ENCODE measurements at places on chromosomes 16 and 17.

- no peak for DNase-seq
Observed at GRCh38 chr17:13403982-13404946, 197.5 kb downstream of the HS3ST3A1 start.

DNA sequence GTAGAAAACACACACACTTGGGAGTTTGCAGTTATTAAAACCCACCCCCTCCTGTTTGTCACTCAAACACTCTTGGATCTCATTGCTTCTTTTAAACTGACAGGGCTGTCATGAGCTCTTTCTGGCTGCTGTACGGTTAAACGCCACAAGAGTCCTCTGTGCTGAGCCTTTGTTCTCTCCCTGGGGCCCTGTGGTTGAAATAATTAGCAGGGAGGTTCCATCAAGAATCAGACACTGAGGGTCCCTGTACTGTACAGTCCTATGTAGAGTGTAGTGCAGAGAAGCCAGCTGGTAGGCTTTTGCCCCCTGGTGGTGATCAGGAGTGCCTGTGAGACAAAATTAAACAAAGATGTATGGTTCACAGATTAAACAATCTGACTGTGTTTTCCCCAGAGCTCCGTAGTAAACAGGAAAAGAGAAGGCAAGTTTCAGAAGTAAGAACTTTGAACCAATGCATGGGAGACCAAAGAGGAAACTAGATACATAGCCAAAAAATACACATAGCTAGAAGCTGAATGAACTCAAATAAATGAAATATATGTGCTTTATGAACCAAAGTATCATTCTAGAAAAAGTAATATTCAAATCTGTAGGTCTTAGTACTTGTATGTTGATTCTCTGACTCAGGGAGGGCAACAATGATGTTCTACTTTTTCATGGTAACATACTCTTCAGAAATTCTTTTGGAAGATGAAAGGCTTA lies 1.4 kb upstream of the SSH2 start:
- DNase-seq = peak; percentile 75

- DNase-seq = no peak
Observed at GRCh38 chr16:3180445-3180878, 7.5 kb upstream of the OR1F1 start.

- no peak for DNase-seq
Observed at GRCh38 chr17:80889231-80890195, 102.1 kb upstream of the CHMP6 start.

GRCh38 chr16:87438611-87438985 lies 46.5 kb downstream of the MAP1LC3B start:
- no peak for DNase-seq

DNA sequence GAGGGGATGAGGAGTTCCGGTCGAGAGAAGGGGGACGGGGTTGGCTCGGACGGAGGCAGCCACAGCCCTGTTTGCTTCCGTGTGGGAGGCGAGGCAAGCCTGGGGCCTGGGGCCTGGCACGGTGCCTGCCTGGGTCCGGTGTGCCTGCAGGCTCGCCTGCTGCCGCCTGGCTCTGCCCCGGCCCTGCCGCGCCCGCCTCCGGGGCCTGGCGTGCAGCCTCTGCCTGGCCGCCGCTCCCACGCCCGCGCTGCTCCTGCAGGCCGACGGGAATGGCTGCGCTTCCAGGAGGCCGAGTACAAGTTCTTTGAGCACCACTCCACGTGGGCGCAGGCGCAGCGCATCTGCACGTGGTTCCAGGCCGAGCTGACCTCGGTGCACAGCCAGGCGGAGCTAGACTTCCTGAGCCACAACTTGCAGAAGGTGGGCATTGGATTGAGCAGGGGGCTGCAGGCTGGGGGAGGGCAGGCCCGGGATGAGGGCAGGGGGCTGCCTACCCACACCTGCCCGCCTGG lies 53.1 kb downstream of the MRC2 start:
- no peak for DNase-seq

GRCh38 chr16:89969741-89970410 lies 21.3 kb downstream of the DEF8 start:
- no peak for DNase-seq

DNA sequence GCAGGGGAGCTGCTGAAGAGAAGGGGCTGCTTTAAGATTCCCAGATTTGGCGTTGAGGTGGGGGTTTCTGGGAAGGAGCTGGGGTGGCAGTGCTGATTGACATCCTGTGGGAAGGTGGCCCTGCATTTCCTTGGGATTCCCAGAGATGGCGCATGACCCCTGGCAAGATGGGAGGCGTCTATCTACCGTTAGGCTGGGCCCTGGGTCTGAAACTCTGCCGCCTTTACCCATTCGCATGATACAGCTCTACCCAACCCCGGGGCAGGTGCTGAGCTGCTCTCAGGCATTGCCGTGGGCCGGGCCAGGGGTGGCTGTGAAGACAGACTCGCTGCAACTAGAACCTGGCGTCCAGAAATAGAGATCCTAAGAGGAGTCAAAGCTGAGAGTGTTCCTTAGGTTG lies 9.9 kb upstream of the MVD start:
- no peak for DNase-seq

GRCh38 chr17:17497845-17498520 lies 1.8 kb upstream of the RASD1 start:
- no peak for DNase-seq

GRCh38 chr16:50485232-50485631 lies 63.0 kb upstream of the NKD1 start:
- no peak for DNase-seq

GRCh38 chr17:79937391-79938335 lies 98.0 kb downstream of the TBC1D16 start:
- DNase-seq = no peak

- no peak for DNase-seq
Observed at GRCh38 chr17:72249441-72249840, 128.6 kb downstream of the SOX9 start.

DNA sequence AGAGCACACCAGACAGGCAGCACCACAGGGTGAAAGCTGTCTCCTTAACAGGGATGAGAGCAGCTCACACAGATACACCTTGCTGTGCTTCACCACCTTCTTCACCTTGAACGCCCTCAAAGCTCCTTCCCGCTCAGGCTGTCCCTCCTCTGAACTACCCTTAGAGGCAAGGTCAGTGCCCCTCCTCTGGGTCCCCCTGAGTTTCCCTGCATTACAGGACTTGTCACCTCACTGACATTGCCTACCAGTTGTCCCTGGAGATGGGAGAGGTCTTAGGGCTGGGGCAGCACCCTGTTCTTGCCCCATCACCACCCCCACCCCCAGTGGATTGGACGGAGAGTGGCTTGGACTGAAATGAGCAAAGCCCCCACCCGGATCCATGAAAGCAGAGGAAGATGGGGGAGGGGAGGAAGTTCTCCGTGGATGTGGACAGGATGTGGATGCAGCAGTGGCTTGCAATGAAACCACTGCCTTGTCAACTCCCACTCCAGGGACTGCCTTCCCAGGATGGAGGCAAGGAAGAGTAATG lies 73.2 kb upstream of the CDH5 start:
- no peak for DNase-seq

GRCh38 chr16:86854058-86854621 lies 275.8 kb downstream of the FOXL1 start:
- no peak for DNase-seq

DNA sequence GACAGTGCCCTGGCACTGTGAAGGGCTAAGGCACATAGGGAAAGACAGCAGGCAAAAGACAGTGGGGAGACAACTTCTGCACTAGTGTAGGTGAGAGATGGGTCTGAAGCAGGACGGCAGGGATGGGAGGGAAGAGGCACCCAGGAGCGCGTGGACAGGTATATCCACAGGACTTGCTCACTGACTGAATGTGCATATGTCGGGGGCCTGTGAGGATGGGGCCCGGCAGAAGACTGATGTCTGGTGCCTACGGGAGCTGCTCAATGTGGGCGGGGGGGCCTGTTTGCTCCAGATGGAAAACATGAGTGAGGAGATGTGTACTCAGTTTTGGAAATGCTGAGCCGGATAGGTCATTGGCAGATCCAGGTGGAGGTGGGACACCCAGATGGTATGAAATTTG lies 47.3 kb upstream of the PMFBP1 start:
- no peak for DNase-seq

DNA sequence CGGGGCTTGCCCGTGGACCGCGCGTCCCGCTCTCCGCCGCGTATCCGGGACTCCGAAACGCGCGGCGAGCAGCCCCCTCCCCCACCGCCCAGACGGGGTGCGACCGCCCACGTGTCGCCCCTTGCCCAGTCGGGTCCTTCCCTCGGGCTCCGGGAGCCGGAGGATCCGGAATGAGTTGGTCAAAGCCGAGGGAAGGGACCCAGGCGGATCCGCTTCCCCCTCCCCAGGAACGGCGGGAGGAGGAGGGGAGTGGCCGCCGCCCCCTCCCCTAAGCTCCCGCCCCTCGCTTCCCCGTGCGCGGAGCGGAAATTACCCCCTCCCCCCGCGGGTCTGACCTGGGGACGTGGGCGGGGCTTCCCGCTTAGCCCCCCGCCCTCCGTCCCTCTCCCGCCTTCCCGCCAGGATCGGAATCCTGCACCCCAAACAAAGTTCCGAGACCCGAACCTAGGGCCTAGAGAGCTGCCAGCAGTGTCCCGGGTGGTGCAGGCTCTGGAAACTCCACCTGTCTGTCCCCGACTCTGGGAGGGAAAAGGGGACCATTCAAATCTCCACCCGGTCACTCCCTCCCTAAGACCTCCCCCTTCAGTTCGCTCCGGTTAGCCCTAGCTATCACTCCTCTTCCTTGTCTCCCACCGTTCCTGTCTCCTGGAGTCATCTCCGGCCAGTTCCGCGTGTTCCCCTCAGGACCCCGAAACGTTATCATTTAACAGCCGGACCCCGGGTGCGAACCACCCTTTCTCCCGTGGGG lies 1.0 kb upstream of the IGF2BP1 start:
- DNase-seq = no peak

GRCh38 chr17:47967607-47968252 lies 3.2 kb upstream of the CDK5RAP3 start:
- DNase-seq = no peak

GRCh38 chr16:3793161-3793576 lies 75.8 kb upstream of the TRAP1 start:
- DNase-seq = no peak

DNA sequence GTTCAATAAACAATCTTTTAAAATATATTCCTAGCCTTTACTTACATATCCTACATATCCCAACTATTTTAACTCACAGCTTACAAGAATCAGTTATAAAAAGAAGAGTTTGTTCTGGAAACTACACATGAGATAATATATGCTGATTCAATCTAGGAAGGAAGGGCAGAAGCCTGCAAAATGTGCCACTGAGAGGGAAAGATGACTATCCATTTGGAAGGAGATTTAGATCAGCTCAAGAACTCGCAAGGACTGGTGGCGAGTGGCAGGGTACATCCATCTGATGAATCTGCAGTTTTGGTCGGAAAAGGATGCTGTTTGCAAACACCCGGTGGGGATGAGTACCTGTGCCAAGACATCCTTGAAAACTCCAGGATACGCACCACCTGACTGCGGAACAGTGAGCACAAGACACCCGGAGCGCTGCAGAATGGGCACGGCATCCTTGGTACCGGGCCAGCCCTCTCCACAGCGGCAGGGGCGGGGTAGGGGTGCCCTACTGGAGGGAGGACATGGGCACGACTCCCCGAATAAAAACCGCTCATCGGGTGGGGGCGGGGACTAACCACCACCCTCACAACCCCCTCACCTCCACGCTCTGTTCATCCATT lies 723 bp downstream of the TRIM37 start:
- peak; percentile 19 for DNase-seq

GRCh38 chr16:6096931-6097670 lies 999.5 kb upstream of the EEF2KMT start:
- DNase-seq = no peak

- no peak for DNase-seq
Observed at GRCh38 chr17:66387392-66387981, 85.1 kb downstream of the PRKCA start.

DNA sequence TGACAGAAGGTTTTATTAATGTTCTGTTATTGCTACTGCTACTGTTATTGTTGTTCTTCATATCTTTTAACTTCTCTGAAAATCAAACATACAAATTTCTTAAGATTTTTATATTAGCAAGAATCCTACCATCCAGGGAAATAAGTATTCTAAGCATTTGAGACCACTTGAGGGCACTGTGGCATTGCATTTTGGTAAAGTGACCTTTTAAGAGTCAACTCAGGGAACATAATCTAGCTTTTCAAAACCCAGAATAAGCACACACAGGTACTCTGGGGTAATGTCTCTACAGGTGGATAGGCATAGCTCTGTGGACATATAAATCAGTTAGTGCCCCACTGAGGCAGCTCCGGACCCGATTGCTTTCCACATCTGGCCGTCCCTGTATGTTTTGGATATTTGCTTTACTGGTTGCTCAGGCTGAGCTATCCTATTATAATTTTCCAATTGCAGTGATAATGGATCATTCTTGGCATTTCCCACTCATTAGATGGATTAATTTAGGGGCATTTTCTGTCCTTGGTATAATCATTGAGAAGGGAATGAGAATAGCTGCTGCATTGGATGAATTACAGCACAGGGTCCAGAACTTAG lies 1425.1 kb upstream of the CDH8 start:
- no peak for DNase-seq

DNA sequence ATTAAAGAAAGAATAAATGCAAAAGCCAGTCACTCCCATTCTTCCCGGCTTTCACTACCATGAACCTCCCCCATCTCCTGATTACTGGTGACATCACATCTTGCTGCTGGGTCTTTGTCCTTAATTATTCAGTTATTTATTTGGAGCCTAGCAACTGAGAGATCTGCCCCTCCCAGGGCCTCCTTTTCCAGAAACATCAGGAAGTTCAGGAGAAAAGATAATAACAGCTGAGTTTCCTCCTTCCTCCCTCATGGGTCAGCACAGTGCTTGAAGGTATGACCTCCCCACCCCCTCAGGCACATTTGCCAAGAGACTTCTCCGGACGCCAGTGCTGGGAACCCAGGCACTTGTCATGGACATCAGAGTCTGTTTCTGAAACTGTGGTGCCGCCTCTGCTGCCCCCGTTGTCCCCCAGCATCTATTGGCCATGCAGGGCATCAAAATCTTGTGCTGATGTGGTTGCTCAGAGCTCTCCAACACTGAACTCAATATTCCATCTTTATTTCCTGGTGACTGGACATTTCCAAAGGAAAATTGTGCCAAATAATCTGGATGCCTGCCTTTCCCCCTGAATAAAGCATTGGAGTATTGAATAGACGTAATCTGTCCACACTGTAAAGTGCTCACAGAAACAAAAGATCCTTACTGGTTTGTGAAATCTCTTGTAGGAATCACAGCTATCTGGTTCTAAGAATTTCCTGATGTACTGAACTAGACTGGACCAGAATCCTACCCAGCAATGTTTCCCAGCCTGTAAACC lies 71.8 kb downstream of the ZNF18 start:
- DNase-seq = no peak

- no peak for DNase-seq
Observed at GRCh38 chr17:3008336-3009288, 54.8 kb downstream of the OR1D5 start.

GRCh38 chr17:33284022-33284421 lies 9.1 kb downstream of the ASIC2 start:
- no peak for DNase-seq

Measured in thymus (tissue), 14 donors.